ENCODE measurements at places on chromosomes 3 and 15. TPM values are rescaled to one million over a fixed set of nuclear protein-coding genes. Genes with fewer than 3 reads are reported as not detected.

Gene PARL
- 36.6 TPM for total RNA-seq

Gene TM4SF18
- 10.1 TPM for total RNA-seq

Gene VEPH1
- 2.7 TPM for total RNA-seq

Gene PPP2R3A
- 15.5 TPM for total RNA-seq

Gene ZNF770
- total RNA-seq = 28.2 TPM

Gene SEMA5B
- total RNA-seq = 0.25 TPM

Gene WDR5B
- total RNA-seq = 1.5 TPM

Gene FEZF2
- total RNA-seq = not detected

Measured in vagina (tissue), 2 donors.